GM23338 (cell line): ENCODE measurements at places on chromosomes 6 and 20.

GRCh38 chr6:17505062-17505476 is 95.0 kb upstream of the FAM8A1 start:
- peak; percentile 72 for DNase-seq

DNA sequence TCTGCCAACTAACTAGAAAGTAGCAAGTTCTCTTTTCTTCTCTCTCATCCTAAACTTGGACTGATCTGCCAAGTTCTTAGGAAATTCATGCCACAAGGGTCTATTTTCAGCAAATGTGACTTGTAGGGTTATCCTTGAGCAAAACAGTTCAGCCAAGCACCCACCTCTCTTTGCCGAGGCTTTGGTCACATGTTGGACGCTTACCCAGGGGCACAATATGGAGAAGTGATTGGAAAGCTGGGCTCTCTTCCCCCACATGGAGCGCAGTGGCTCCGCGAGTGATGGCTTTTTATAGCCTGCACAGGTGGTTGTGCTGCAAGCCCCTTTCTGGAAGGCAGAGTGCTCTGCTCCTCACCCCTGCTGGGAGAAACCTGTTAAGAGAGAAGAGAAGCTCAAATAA is 47.7 kb upstream of the FNDC1 start:
- no peak for DNase-seq

- no peak for DNase-seq
Observed at GRCh38 chr20:5464901-5465603, 148.3 kb upstream of the PROKR2 start.

GRCh38 chr6:1612299-1612973 is 2.7 kb downstream of the FOXC1 start:
- no peak for DNase-seq

DNA sequence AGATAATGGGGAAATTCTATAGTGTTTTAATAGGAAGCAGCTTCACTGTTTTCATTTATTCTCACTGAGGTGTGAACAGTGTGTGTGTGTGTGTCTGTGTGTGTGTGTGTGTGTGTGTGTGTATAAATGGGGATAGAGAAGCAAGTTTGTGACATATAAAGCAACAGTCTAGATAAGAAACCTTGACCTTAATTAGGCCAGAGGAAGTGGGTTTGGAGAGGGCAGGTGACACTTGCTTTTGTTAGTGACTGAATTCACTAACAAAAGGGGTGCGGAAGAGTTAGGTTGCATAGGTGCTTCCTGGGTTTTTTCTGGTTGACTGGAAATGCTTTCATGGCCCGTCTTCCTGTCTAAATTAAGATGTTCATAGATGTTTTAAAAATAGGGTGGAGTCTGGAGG is 515.7 kb upstream of the FLRT3 start:
- no peak for DNase-seq

- DNase-seq = no peak
Observed at GRCh38 chr6:41579088-41579610, 33.0 kb downstream of the FOXP4 start.

DNA sequence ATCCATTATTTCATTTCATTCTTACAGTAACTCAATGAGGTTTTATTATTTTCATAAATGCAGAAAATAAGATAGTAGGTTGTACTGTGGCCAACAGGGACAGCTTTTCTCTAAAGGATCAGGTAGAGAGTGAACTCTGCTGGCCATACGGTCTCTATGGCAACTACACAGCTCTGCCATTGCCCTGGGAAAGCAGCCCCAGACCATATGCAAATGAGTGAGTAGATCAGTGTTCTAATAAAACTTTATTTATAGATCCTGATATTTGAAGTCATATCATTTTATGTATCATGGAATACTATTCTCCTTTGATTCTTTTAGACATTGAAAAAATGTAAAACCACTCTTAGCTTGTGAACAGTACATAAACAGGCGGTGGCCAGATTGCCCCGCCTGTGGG is 192.5 kb upstream of the RREB1 start:
- peak; percentile 30 for DNase-seq

DNA sequence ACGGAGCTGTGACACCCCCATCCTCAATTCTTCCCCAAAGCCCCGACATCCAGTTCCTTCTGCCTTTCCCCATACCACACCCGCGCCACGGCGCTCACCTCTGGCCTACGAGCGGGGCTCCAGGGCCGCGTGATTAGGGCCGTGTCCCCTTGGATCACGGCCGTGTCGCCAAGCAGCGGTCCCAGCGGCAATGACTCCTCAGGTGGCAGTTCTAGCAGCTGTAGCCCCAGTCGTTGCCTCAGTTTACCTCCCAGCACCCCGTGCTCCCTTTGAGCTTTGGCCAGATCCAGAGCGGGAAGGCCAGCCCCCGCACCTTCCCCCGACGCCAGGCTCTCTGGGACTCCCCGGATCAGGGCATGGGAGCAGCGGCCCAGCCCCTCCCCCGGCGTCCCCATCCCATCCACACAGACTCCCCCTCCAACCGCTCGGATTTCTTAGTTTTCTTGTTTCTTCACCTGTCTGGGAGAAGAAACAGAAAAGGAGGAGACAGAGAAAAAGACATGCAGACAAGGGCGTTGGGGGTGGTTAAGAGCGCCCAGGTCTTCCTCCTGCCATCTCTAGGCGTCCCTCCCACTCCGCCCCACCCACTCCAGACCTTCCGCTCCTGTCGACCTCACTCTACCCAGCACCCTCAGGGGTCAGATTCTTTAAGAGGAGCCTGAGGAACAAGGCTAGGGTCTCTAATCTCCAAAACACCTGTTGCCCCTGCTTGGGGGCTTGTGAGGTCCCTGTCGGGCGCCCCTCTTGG is at the start of gene DDAH2:
DDAH2 (minus strand) TSS at position 533 of the 748 bp plus-strand sequence; CDS start at position 395, 138 bp downstream.
- no peak for DNase-seq

DNA sequence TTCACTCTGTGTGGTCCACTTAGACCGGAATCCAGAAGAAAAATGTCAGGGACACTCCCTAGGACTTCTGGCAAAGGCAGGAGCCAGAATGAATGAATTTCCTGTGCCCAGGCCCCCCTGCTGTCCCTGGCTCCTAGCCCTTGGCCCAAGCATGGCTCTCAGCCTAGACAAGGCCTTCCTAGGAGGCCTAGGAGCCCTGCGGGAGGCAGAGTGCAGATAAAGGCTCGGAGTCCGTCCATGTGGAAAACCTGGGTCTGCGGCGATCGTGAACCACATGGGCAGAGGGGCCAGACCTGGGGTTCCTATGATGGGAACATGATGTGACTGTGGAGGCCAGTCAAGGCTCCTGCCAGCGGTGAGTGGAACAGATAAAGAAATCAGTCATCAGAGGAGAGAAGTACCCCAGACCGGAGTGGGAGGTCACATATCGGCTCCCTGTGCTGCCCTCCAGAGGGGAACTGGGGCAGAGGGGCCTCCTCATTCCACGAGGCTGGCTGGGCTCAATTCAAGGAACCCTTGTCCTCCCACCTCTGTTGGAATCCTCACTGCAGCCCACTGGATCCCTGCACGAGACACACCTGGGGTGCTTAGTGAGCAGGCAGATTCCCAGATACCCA is 5.9 kb upstream of the VSTM2L start:
- peak; percentile 75 for DNase-seq

- DNase-seq = no peak
Observed at GRCh38 chr6:52577778-52578463, 1.1 kb upstream of the TRAM2 start.
